AG09309 (cell line): ENCODE measurements at places on chromosomes 1 and 21.

GRCh38 chr1:46084553-46085451, 47.6 kb downstream of the PIK3R3 start:
- DNase-seq = no peak

DNA sequence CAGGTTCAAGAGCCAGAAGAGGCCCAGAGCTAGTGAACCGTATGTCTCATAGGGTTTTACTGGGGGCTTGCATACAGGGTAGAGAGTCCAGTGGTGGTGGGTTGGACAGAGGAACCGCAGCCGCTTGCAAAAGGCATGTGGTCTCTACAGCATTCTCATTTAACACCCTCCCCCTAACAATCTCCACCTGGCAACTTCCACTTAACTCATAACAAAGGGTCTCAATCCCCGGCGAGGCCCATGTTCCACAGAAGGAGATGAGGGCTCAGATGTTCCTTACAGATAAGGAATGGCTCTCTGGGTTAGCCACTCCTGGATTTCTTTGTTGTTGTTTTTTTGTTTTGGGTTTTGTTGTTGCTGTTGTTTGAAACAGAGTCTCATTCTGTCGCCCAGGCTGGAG, 106.1 kb downstream of the APP start:
- DNase-seq = no peak

GRCh38 chr1:201838381-201838780, 9.4 kb downstream of the IPO9 start:
- DNase-seq = no peak

DNA sequence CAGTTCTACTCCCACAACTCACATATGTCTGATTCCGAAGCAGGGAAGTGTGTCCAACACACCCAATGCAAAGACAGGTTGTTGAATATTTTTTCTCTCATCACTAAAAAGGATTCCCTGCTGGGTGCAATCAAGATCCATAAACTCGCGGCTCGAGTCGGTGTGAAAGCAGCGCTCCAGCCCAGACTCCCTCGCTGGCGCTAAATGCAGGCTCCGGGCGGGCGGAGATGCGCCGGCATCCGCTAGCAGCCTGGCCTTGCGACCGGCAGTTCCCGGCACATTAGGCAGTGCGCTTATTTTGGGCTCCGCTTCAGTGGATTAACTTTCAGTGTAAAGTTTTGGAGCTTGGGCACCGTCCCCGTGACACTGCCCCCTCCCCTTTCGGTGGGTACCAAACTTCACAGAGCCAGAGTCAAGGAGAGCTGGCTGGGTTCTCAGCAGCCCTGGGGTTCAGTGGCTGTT, 87.7 kb upstream of the POU3F1 start:
- no peak for DNase-seq

GRCh38 chr1:145879775-145880174, 5.9 kb downstream of the ANKRD35 start:
- no peak for DNase-seq

DNA sequence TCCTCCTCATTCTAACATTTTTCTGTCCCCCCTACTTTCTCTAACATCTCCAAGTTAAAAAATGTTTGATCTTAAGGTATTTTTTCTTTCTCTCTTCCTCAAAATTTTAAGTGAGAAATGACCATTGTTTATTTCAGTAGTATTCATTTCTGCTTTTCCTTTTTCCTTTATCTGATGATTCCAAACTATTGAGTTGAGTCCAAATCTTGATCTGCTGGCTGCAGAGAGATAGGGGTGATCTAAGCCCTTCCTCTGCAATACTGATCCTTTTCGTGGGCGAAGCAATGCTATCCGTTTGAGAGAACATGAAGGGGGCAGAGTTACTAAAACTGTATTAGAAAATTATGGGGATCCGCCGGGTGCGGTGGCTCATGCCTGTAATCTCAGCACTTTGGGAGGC, 516 bp upstream of the NMNAT2 start:
- no peak for DNase-seq

DNA sequence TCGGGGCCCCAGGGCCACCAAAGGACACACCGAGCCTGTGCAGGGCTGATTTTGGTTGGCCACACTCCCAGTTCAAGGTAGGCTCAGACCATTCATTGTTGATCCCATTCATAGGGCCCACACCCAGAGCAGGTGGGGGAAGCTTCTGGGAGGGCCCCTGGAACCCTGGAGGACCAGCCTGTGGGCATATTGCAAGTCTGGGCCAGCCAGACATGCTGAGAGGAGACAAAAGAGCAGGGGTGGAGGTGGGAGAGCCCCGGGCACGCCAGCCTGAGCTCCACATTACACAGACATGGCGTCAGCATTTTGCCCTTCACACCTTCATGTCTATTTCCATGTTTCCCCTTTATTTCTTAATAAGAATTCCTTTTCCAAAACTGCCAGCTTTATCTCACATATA, 25.7 kb downstream of the PMVK start:
- DNase-seq = no peak

DNA sequence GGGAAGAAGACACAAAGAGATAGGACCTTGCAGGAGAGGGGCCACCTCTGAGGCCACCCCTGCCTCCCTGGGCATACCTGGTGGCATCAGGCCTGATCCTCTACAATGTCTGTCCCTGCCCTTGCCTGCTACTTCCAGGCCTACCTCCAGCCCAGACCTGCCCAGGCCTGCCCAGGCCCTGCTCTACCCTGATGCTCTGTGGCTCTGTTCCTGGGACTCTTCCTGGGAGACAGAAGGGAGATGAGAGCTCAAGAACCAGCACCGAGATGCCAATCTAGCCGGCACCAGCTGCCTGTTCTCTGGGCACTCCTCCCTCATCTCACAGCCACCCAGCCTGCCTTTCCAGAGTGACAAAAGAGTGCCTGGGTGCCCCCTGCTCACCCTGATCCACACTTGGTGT, 2.7 kb downstream of the CELF3 start:
- no peak for DNase-seq

GRCh38 chr1:154998818-154999570, 3.6 kb upstream of the ZBTB7B start:
- DNase-seq = no peak
